Islet precursor cell (in vitro differentiated cells): ENCODE measurements at places on chromosomes 3 and 15.

DNA sequence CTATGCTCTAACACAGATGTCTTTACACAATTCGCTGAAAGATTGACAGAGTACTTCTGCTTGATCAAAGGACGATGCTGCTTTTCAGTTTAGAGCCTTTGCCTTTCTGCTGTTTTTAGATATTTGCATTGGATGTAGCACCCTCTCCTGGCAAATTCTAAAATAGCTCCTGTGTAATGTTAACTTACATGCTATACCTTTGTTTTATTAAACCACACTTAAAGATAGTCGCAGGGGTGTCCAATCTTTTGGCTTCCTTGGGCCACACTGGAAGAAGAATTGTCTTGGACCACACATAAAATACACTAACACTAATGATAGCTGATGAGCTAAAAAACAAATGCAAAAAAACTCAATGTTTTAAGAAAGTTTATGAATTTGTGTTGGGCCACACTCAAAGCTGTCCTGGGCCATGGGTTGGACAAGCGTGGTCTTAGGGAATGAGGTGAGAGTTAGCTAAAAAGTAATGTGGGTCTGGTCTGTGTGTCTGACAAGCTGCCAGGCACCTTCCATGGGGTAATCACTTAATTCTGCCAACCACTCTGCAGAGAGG lies 62.9 kb downstream of the ATG7 start:
- DNase-seq = no peak

GRCh38 chr3:109545746-109546145 lies 208.4 kb upstream of the DPPA4 start:
- DNase-seq = no peak

DNA sequence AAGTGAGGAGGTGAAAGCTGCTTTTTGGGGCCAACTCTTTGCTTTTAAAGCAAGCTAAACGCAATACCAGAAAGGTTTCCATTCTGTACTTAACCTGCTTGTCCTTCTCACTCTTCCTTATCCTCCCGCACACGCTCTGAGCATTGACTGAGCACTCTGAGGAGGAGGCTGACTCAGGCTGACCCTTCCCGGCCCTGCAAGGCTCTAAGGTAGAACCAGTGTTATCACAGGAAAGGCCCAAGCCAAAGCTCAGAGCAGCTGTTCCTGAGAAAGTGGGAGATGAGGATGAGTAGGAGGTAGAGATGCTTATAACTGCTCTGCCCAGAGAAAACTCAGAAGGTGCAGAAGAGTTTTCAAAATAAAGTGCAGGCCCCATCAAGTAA lies 2.3 kb downstream of the B3GNT5 start:
- no peak for DNase-seq

DNA sequence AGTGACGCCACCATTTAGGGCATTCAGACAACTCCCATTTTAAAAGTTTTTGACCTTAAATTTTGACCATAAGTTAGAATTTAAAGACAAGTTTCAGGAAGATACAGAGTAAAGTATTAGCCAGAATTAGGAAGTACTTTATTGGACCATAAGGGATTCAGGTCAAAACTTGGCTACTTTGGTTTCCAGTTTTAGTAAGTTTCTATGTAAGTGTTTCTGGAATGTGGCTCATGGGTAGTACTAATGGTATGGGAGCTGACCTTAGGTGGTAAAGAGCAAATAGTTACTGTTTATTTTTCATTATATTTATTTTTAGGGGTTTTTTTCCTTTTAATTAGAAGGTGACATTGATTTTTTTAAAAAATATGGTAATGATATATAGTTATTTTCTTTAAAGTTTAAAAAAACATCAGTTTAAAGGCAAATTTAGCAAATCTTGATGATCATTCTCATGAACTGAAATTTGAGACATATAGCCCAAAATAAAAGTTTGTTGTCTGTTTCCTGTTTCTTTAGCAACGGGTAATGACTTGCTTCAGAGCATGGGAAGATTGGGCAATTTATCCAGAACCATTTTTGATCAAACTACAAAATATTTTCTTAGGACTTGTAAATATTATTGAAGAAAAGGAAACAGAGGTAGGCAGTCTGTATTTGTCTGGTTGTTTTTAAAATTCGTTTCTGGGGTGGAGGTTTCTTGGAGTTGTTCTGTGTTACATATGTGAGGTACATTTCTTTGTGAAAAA lies 34.3 kb downstream of the U2SURP start:
- no peak for DNase-seq

DNA sequence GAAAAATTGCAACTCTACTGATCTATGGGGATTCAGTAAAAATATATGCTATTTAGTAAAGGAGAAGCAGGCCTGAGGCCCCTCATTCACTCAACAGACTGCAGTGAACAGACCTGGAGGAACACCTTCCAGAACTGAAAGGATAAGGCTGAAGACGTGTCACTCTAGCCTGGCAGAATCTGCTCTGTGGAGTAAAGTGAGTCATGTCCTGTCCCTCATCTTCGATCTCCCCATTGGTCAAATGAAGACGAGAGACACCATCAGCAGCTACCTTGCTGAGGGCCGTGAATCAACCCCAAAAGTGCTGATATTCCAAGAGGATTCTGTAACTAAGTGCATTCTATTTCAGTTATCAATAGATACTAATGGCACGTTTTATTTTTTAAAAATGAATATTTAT lies 359.7 kb downstream of the FGF12 start:
- no peak for DNase-seq

DNA sequence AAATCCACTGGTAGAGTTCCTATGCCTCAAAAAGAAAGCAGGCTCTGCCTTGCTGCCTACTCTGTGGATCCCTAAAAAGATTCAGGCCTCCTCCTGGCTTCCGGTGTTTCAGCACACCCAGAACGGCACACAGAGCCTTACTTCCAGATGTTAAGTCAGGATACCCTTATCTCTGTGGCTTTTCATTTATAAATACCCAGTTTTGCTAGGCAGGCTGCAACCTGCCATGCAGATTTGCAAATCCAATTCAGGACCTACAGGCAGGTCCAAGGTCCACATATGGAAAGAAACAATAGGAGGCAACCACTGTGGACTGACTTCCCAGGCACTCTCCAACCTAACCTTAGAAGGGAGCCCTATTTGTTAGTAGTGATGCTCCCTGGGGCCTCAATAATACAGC lies 30.7 kb downstream of the EFL1 start:
- no peak for DNase-seq

DNA sequence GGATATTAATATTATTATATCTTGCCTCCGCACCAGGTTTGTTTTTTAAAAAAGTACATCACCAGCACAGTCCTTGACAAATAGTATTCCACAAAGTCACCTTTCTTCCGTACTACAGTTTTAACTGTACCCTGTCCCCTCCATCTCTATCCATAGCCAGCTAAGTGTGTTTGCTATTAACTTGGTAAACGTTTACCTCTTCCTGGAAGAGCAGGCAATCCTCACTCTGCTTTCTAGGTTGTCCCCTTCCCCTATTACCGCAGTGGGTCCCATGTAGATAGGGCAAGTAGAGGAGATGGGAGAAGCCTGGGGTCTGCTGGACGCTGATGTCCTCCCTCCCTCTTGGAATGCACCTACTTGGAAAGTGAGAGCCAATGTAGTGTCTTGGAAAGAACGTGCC lies 83.9 kb upstream of the ETV5 start:
- no peak for DNase-seq

DNA sequence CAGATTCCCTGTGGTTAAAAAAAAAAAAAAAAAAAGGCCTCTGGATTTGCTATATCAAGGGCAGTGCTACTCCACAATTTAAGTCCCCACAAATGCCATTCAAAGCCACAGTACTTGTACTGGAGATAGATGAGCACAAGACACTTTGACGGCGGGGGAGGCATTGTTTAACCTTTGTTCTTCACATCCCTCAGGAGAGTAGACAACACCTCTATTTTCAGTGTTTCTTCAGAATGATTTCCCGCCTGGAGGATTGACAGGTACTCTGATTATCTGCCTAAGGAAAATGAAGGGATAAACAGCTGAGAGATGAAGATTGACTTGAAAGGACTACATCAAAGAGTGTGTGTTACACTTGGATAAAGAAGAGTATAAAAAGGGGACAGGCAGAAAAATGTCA lies 58.7 kb downstream of the OTOL1 start:
- no peak for DNase-seq

DNA sequence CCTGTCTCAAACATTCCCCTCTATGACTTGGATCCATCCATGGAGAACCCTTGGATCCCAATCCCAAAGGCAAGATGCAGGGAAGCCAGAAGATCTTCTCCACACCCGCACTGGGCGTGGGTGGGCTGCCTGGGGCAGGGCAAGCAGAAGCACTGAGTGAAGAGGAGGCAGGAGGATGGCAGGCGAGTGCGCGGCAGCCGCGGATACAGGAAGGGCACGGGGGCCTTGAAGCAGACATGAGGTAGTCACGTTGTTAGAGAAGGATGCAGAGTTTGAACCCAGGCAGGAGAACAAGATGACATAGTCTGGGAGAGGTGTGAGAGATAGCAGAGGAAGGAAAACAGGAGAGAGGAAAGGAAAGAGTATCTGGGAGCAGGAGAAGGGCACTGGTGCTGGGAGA lies 5.1 kb upstream of the IGDCC3 start:
- no peak for DNase-seq

DNA sequence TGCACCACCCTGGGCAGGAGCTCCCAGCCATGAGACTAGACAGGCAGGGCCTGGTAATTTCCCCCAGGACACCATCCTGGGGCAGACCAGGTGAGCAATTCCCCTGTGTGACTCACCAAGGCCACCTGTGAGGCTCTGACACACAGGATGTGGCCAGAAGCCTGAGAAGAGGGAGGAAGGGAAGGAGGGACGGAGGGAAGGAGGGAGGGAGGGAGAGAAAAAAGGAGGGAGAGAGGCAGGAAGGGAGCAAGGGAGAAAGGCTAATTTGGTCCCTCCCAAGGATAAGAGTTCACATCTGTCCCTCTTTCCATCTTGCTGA lies 25.9 kb downstream of the WNT7A start:
- DNase-seq = peak; percentile 96

DNA sequence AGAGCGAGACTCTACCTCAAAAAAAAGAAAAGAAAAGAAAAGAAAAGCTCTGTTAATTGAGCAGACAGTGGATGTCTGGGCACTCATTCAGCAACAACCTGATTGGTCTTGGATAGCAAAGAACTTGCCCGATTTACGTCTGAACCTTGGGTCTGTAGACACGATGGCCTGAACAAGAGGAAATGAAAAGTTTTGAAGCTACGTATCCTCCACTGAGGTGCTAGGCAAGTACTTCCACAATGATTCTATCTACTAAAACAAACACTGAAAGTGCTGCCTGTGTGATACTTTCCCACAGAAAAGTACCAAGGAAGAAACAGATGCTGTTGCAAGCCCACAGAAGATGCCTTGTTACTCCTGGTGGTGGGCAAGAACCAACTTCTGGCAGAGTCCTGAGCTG lies 21.8 kb upstream of the MUSTN1 start:
- DNase-seq = no peak

DNA sequence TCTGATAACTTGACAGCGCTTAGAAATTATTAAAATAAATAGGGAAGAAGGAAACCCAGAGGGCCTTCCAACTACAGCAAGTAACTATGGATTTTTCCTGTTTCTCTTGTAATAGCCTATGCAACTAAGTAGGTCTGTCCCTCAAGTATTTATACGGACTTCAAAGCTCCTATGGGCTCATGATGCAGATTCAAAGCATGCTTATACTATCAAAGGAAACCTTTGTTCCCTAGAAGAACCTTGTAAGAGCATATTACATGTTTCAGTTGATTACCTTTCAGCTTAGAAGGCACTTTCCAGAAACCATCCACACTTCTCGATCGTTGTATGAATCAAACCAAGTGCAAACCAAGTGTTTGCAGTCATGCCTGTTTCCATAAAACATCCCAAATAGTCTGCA lies 158.8 kb downstream of the ALCAM start:
- DNase-seq = no peak

DNA sequence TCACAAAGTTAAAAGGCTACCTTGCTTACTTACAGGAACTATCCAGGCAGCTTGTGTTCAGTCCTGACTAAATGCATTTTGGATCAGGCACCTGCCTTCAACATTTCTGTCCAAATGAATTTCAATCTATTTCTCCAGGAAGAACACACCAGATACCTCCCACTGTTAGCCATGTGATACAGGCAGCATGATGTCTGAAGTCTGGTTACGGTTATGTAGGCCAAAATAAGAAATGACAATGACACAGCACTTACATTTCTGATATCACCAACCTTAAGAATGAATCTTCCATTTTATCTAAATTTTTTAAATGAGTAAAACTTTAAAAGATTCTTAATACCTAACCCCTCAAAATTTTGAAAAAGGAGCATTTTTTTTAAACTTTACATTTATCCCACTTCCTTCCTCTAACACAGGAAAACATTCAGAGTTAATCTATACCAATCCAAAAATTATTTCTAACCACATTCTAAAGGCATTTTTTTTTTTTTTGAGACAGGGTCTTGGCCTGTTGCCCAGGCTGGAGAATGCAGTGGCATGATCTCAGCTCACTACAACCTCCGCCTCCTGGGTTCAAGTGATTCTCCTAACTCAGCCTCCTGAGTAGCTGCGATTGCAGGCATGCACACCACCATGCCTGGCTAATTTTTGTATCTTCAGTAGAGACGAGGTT lies at the start of gene MAP4:
Gene MAP4 (minus strand): TSS at position 116 of the 673 bp plus-strand sequence. CDS start 17,556 bp downstream, outside the sequence.
- no peak for DNase-seq

DNA sequence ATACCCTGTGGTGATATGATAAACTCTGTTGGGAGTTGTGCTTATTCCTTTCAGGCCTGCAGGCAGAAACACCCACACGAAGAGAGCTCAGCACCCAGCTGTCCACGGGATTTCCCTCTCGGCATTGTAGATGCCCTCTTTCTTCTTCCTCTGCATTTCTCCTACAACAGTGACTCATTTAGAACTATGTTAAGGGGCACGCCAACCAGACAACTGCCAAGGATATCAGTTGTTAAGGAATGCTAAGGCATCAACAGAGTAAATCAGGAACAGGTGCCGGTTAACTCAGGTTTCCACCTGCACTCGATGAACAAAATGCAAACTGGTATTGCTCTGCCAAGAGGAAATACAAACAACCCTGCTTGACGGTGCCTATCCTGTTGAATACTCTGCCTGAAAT lies 270.0 kb upstream of the PEX5L start:
- DNase-seq = no peak

DNA sequence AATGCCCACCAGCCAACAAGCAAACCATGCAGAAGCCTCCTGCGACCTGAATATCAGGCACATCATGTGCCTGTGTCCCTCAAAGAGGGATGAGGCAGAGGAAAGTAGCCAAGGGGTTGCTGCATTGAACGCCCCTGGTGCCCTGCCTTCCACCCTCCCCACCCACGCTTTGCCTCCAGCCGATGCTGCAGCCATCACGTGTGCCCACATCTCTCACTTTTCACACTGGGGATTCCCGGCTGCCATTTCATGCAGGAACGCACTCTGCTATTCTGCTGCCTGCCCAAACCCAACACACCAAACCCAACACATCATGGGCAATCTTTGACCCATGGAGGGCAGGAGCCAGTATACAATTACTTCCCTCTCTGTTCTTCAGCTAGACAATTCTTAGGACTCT lies 462.2 kb upstream of the PROK2 start:
- no peak for DNase-seq

- no peak for DNase-seq
Measured at GRCh38 chr3:79767194-79767904, 449 bp downstream of the ROBO1 start.
